ENCODE measurements at places on chromosomes 5 and 9.

DNA sequence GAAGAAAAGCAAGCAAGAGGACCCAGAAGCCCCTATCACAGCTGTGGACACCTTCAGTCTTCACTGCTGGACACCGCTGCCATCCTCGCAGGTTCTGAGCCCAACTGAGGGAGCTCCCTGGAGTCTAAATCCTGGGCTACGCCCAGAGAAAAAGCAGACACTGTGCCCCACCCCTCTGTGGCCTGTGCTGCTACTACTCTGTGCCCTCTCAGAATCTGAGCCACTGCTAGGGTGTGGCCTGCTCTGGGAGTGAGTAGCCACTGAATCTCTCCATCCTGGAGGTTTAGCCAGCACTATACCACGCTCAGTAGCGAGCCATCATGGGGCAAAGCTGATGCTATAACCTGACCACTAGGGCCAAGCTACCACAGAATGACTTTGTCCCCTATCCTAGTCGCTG, 338.2 kb downstream of the NPR3 start:
- no peak for DNase-seq

DNA sequence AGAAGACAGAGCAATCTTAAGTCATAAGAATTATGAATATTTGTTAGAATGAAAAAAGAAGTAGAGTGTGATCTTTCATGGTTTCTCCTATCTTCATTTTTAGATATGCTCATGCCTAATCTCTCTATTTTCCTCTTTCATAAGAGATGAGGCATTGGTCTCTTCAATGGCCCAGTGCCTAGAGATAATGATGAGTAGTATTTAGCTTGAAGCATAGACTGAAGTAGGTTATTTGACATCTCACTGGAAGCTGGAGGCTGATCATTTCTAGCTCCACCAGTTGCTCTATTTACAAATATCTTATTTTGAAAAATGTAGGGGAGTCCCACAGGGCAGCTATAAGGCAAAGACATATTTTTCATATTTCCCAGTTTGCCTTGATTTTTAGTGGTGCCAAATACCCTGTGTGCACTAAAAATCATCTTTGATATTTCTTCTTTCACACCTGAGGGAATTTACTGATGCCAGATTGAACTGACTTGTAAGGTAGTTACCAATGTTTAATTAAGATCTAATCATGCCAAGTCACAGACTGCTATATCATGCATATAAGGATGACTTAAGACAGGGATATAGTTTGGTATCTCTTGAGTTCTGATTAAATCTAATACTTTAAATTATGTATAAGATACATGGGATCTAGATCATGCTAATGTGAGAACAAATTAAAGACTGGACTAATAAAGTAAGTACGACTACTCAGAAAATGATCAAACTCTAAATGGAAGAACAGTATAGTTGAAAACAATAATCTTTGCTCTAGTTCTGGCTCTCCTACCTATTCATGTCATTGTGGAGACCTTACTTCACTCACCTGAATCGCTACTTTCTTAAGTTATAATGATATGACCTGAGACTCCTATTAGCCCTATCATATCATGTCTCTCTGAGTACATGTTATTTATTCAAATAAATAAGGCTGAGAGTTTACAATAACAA, 108.2 kb upstream of the IFNE start:
- DNase-seq, result no peak

DNA sequence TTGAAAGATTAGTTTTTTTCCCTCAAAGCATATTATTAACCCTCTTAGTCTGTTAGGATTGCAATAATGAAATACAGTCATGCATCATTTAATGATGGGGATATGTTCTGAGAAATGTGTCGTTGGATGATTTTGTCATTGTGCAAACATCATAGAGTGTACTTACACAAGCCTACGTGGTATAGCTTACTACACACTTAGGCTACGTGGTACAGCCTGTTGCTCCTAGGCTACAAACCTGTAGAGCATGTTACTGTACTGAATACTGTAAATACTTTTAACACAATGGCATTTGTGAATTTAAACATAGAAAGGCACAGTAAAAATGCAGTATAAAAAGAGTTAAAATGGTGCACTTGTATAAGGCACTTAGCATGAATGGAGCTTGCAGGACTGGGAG, 132.7 kb downstream of the PDE8B start:
- no peak for DNase-seq

- DNase-seq, result no peak
Measured at GRCh38 chr5:2506603-2507002, 244.9 kb downstream of the IRX2 start.

DNA sequence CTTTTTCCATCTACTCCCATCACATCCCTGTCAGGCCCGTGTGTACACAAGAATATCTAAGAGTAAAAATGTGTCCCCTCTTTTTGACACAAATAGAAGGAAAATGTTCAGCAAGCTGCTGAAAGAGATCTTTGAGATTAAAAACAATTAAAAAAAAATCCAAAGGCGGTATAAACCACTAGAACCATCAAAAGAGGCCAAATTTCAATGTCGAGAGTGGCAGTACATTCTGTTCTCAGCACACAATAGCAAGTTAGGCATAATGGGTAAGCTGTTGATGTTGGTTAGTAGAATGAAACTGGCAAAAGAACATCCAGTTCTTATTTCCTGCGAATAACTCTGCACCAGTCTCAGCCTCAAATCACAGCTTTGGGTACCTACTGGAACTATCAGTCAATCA, 95.2 kb upstream of the IL7R start:
- DNase-seq, result no peak

DNA sequence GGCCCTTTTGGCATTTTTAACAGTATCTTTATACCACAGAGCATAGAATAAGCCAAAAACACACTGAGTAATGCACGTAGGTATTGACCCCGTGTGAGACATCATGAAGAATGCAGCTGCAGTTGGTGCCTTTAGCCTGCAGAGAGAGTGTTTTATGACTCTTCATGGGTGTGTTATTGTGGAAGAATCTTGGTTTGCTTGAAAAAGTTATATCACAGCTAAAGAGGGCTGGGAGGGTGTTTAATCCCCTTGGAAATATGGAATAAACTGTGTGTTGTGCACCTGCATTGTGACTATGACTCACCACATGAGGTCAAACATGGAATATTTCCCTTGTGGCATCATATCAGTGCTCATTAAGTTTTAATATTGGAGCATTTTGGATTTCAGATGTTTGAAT, 458.7 kb downstream of the CDH9 start:
- no peak for DNase-seq

- no peak for DNase-seq
Measured at GRCh38 chr5:137858954-137859353, 8.7 kb upstream of the MYOT start.

DNA sequence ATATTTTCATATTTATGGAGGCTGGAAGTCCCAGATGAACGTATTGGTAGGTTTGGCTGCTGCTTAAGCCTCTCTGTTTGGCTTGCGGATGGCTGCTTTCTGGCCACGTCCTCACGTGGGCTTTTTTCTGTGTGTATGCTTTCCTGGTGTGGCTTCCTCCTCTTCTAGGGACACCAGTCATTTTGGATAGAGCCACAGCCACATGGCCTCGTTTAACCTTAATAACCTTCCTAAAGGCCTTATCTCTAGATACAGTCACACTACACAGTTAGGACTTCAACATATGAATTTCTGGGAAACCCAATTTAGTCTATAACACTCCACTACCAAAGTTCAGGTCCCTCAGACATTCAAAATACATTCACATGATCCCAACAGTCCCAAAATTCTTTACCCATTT, 26.9 kb downstream of the NUTM2F start:
- DNase-seq, result no peak

- no peak for DNase-seq
Measured at GRCh38 chr5:154652746-154653417, 102.3 kb upstream of the LARP1 start.

GRCh38 chr5:91266184-91266705, 116.9 kb downstream of the ARRDC3 start:
- no peak for DNase-seq

GRCh38 chr9:112489876-112490666, 3.4 kb downstream of the KIAA1958 start:
- no peak for DNase-seq

- DNase-seq, result peak; percentile 30
Measured at GRCh38 chr9:19409401-19410194, 789 bp downstream of the ACER2 start.

DNA sequence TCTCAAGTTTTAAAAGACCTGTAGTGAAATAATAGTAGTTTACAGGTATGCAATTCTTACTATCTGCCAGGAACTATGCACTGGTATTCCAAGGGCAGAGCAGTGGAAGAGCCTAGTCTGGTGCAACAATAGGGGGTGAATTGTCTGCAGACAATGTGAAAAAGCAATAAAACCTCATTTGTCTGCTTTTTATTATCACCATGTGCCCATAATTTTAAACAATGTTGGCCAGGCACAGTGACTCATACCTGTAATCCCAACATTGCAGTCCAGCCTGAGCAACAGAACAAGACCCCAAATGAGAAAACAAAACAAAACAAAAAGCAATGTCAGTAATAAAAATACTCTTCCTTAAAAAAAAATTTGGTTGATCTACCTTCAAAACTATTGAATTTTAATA, 12.2 kb upstream of the SLC44A1 start:
- no peak for DNase-seq

DNA sequence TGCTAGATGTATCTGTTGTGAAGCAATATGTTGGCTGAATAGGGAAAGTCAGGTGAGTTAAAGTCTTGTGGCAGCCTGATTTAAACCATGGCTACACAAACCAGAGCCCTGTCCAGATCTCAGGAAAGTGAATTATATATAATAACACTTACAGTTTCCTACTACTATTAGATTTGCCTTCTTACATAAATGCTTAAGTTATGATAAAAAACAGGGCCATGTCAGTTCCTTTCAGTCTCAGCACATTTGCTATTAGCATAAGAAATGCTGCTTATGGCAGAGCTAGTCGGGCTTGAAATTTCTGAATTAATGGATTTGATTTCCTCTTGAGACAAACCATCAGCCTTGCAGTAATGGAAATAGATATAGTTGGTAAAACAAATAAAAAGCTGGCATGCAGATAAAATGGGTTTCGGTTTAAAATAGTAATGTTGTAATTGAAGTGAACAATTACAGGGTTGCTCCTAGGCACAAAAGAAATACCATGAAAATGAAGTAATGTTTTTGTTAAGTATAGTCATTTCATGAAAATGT, 664.2 kb upstream of the ZNF608 start:
- DNase-seq, result no peak

DNA sequence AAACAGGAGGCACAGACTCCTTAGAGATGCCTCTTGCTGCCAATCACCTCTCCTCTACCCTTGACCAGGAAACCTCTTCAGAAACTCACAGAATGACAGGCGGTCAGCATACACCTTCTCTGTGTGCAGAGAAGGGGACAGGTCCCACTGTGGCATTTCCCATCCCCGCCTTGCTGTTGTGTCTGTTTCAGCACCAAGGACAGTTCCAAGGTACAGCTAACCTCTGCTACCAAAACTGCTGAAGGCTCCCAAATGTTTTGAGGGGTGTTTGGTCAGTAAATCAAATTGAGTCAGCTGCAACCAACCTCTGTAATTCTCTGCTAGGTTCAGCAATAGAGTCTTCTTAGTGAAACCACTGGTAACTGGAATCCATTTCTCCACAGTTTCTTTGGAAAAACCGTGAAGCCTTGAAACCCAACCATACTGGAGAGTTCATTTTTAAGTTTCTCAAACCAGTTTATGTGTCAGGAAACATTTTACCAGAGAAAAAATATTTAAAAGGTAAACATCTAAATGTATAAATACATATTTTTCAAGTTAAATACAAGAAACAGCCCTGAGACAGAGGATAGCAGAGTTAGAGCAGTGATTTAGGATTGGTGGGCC, 122.0 kb downstream of the DRD1 start:
- DNase-seq, result peak; percentile 18

GRCh38 chr5:125746917-125747316, 676.3 kb upstream of the GRAMD2B start:
- no peak for DNase-seq

DNA sequence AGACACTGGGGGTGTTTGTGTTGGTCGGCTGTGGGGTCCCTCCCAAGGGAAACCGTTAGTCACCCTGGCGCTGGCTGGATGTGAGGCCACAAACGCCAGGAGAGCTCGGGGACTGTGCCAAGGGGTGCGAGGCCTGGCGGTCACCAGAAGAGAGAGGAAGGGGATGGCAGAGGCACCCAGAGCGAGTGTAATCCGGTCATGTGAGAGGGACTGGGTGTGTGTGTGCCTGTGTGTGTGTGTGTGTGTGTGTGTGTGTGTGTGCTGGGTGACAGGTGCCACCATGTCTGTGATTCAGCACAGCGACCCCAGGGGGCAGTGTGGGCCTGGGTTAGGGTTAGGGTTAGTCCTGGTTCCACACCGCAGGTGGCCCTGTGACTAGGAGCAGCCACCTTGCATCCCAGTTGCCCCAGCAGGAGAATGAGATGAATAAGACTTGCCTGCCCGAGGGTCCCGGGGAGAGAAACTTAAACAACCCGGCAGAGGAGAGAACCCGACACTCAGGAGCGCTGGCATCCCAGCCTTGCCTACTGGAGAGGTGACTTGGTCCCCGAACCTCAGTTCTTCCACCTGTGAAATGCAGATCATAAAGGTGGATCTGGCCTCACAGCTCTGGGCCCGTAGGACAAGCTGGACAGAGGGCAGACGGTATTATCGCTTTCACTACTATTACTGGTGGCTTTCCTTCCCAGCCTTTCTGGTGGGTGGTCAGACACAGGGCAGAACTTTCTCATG, 1.4 kb upstream of the ADAMTSL2 start:
- DNase-seq, result peak; percentile 82

DNA sequence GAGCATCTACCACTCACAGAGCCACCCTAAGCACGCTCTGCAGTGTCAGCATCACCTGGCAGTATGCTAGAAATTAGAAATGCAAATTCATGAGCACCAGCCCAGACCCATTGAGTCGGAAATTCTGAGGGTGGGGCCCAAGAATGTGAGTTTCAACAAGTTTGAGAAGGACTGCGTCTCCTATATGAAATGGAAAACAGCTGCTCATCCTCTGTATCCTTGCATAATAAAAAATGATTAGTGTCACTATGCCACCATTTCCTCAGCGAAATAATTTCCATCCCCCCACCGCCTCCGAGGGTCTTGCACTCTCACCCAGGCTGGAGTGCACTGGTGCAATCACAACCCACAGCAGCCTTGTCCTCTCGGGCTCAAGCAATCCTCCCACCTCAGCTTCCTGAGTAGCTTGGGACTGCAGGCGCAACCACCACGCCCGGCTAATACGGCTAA, 1.3 kb upstream of the IQGAP2 start:
- peak; percentile 50 for DNase-seq

- no peak for DNase-seq
Measured at GRCh38 chr5:147303976-147304375, 69.2 kb downstream of the STK32A start.

GRCh38 chr9:74336161-74336560, 161.0 kb upstream of the RORB start:
- no peak for DNase-seq
